ENCODE measurements at places on chromosomes 2 and 18.

- DNase-seq: no peak
These were observed 70.2 kb downstream of the EPHA4 start for GRCh38 chr2:221501883-221502269.

DNA sequence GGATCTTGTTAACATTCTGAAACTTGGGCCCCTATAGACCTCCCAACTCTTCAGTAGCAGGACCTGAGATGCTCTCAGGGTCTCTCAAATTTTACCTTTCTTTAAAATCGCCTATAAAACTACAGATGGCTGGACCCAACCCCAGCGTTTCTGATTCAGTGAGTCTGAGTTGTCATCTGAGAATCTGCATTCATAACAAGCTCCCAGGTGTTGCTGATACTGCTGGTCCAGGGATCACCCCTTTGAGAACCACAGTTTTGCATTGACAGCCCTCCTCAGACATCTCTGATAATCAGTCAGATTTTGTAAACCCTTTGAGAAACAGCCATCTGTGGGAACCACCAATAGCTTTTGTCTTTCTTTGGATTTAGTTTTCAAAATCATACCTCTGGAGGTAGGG is 315.8 kb downstream of the CYRIA start:
- DNase-seq: no peak

- no peak for DNase-seq
These were observed 60.1 kb downstream of the ICOS start for GRCh38 chr2:203996692-203997091.

GRCh38 chr2:85872536-85873161 is 16.1 kb downstream of the ST3GAL5 start:
- DNase-seq: no peak

- no peak for DNase-seq
These were observed 2.2 kb downstream of the UBXN4 start for GRCh38 chr2:135743860-135744259.

DNA sequence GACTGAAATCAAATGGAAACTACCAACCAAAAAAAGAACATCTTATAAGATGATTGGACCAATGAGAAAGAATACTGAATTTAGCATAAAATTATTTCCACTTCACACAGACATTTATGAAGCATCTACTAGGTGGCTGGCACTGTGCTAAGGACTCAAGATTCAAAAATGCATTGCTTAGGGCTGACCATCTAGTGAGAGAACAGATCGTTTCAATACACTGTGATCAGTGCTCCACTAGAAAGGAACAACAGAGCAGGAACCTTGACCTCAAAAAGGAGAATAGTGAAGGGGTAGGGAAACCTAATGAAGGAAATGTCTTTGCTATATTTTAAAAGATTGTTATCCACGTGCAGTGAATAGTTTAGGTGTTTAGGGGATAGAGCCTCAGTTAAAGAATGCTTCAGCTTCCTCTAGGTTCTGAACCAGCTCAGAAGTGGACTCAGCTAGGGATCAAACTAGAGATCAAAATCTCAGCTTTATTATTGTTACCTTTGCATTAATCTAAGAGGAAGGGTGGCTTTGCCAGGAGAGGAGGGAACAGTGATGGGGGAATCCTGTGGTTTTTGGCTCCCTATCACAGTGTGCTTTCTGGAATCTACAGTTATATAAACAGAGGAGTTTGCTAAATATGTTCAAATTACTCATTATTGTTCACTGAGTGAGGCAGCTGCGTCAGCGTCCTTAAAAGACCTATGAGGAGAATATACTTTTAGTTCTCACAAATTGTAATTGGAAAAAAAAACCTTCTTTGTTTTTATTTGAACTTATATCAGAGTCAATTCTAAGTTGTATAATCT is 16.2 kb upstream of the BBS5 start:
- no peak for DNase-seq

DNA sequence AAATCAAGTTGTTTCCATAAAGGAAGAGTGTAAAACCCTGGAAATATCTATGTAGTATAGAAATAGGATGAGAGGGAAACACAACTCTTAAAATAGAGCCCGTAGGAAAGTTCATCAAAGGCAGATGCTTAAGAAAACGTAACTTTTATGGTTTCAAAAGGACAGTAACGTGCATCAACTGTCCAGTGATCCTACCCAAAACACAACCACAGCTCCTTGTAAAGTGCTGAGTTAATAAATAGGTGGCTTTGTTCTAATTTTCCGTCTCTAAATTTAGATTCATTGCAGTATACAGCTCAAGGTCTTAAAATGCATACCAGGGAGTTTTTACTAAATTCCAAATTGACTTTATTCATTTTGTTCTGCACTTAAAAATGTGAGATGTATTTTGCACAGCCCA is 282.1 kb upstream of the ID2 start:
- no peak for DNase-seq

- no peak for DNase-seq
These were observed 168.3 kb upstream of the VRK2 start for GRCh38 chr2:57878171-57878865.

DNA sequence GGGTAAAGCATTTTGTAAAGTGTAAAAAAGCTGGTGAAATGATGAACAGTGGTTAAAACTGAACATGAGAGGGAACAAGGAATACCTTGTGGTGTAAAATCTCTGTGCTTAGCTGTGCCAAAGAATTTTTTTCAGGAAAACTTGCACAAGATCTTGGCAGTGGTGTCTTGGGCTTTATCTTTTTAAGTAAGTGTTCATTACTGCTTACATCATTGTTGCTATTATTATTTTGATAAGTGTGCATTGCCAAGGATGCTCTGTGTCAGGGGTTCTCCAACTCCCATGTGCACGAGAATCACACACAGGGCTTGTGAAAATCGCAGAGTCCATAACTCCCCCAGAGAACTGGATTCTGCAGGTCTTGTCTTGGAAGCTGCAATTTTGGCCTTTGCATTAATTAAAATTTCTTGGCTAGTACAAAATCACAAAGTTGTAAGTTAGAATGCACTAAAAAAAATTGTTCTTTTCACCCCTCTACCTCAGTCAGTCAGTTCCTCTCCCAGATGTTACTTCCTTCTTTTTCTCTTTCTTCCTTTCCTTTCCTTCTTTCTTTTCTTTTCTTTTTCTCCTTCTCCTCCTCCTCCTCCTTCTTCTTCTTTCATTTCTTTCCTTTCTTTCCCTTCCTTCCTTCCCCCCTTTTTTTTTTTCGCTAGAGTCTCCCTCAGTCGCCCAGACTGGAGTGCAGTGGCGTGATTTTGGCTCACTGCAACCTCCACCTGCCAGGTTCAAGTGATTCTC is 37.8 kb downstream of the GATA6 start:
- DNase-seq: no peak

- DNase-seq: no peak
These were observed 210.5 kb upstream of the DPP10 start for GRCh38 chr2:114231921-114232320.

DNA sequence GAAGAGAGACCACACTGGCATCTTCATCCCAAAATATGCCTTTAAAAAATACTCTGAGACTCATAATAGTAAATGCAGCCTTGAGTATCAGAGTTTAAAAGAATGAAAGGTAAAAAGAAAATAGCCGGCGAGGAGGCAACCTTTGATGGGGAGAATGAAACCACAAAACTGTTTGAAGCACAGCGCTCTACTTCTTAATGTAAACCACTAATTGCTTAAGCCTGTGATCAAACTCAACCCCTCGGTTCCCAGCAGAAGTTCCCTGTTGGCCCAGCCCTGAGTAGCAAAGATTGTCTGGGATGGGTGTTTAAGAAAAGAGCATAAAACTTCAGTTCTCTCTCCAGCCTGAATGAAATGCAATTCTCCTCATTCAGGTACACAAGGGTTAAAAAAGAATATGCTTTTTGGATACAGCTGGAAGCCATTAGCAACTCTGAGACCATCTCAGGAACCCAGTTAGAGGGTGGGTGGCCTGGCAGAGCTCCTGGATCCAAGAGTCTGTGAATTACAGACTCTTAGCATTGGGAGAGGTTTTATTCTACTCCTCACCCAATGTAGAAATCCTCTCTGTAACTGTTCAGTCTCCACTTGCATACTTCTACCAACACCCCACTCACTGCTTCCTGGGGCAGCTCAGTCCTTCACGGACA is 44.8 kb downstream of the VIT start:
- DNase-seq: no peak

DNA sequence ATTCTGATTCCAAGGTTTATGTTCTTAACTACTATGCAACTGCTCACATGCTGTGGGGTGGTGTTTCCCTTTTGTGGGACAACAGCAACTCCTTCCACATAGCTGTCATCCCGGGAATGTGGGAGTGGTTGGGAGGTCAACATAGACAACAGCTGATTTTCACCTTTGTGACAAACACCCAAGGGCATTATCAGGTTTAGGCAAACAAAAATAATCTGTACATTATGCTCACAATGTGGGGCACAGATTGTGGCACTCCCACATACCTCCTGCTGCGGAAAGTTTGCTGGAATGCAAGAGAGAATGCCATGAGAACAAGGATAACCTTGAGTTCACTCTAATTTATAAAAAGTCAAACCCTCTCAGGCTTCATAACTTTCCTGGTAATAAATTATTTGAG is 582.6 kb downstream of the CNTNAP5 start:
- DNase-seq: no peak

GRCh38 chr18:8799596-8800441 is 94.5 kb downstream of the MTCL1 start:
- DNase-seq: no peak
